ENCODE measurements at places on chromosomes 5 and 9.
A peak's percentile ranks its signal among the peaks of the same experiment; 100 is the strongest.

DNA sequence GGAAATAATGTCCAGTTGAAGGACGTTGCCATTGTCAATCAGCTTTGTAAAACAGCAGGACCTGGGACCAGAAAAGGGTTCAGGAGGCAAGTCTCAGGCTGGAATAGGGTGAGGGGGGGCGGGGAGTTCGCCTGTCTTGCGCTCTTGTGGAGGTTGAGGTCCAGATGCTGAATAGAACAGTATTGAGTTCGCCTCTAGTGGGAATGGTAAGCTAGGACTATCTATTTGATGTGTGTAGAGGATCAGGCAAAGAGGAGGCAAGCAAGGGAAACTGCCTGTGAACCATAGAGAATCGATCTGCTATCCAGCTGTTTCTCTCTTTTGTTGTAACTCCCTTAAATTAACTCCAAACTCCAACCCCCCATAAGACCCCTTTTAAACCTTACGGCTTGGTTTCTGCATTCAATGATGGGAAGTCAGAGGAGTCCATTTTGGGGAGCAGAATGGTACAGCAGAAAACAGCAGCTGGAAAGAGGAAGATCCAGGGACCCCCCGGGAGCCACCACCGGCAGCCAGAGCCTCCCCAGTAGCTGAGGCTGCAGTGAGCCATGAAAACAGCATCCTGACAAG lies 133.7 kb downstream of the SLC28A3 start:
- no peak for DNase-seq

DNA sequence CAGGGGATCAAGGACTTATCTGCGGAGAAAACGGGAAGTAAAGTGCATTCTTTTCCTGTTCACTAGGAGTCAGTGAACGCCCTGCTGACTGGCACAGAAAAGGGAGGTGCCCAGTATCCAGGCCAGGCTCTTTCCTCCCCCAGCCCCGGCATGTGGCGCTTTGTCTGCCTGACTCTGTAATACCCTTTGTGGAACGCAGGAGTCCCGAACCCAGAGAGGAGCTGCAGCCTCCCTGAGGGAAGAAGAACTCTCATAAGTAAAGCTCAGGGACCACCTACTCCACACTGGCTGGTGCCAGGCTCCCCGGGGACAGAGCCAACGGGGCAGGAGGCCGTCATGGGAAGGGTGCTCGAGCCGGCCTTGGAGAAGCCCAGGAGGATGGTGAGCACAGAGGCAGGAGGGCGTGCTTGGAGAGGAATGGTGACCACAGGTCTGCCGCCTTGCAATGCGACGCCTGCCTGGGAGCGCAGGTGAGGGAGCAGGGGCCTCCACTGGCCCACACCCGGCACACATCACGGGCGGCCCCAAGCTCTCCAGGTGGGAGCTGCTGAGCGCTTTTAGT lies 31.5 kb downstream of the VAV2 start:
- DNase-seq: peak; percentile 70

GRCh38 chr5:139569270-139569955 lies 8.3 kb downstream of the UBE2D2 start:
- no peak for DNase-seq

GRCh38 chr5:168334695-168335094 lies 43.2 kb downstream of the WWC1 start:
- no peak for DNase-seq

DNA sequence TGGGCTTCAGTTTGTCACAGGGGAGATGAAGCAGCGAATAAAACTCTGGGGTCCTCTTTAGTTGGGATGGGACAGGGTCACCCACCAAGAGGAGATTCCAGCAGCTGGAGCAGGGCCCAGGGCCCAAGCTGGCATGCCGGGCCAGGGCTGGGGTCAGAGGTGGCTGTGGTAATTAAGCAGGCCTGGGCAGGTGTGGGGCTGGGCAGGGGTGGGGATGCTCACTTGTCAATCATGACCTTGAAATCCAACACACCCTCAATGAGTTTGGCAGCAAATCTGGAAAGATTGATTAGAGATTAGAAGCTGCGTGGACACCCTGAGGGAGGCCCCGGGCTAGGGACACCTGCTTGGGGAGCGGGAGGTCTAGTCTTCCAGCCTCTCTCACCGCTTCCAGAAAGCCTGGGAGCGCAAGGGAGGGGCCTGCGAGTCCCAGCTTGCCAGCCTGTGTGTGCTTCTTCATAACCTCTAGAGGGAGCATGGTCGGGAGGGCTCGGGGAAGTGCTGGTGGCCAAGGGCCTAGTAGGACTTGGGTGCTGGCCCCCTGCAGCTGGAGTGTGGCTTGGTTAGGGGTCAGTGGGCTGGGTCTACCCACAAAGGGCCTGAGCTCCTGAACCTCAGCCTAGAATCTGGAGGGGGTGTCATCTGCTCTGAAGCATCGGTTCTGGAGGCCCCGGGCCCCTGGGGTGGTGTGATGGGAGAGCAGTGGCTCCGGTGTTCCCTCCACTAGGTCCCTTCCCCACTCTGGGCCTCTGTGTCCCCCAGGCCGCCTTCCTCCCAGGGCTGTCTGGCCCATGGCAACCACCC lies 7.6 kb downstream of the CRAT start:
- peak; percentile 83 for DNase-seq

DNA sequence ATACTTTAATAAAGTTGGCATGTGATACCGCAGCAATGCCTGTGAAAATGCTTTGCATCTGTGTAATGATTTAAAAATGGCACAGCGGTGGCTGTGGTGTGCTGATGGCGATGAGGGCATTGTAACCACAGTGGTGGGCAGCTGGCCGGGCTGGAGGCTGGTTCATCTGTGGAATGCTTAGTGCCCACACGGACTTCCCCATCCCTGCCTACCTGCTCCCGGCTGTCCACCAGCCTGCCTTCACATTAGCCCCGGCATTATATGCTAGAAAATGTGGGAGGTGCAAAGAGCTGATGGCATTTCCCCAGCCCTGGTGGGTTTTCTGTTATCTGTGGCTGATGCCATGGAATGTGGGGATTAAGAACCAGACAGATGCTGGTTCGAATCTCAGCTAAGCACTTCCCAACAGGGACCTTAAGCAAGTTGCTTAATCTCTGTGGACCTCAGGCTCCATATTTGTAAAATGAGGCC lies 2.9 kb upstream of the NDST1 start:
- DNase-seq: no peak

GRCh38 chr5:107090506-107090905 lies 580.2 kb downstream of the EFNA5 start:
- DNase-seq: no peak

DNA sequence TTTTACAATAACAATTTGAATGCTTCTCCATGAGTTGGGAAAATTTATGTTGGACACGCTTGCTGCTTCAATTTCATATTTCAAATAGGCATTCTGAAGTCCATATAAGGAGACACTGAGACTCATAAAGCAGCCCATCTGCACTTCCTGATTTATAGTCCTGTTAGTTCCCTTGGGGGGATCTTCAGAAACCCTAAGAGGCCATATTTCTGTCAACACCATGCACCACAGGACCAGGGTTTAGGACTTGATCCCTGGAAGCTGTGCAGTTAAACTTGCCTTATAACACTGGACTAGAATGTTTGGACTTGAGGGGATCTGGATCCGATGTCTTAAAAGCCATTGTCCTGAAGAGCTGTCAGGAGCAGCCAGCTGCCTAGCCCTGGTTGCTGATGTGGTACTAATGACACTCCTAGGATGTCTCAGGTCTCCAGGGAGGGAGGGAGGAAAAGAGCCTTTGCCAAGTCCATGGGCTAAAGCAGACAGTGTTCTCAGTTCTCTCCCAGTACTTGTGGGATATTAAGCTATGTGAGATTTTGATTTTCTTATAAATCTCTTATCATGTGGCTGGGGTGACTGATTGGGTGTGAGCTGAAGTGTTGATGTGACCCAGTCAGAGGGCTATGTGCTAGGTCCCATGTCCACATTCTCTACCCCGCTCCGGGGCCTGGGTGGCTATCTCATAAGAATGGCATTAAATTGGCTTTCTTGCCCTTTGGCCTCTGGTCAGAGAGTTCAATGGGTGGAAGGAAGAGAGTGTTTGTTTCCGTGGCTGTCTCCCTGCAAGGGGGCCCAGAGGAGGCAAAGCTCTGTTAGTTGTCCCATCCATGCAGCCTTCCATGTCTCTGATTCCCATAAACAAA lies 399.8 kb downstream of the OSTF1 start:
- no peak for DNase-seq

DNA sequence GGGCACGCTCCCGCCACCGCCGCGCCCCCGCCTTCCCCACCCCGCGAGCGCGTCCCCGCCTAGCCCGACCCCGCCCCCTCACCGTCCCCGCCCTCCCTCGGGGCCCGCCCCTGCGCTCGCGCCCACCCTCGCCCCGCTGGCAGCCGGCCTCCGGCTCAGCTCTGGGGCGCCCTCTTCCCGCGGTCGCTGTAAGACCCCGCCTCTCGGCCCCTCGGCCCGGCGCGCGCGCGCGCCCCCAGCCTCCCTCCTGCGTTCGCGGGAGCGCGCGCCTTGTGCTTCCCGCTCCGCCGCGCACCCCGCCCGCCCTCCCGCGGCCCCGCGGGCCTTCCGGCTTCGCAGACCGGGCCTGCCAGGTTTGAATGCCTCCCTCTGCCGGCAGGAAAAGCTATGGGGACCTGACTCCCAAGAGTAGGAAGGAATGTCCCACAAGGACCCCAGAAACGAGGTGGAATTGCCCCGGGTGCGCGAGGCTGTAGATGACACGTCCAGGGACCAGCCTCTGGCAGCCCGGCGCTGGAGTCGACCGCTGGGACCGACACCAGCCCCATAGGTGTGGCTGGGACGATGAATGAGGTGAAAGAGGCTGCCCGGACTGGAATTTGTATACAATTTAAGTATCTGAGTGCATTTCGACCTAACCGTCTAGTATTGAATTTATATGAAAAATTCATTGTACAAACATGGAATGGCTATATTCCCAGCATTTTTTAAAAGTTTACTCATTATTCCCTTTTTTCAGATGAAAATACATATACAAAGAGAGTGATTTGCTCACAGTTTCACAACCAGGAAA lies 416 bp upstream of the PTBP3 start:
- peak; percentile 98 for DNase-seq

- DNase-seq: no peak
These were observed 127.8 kb downstream of the GABBR2 start for GRCh38 chr9:98580956-98581355.

- DNase-seq: no peak
These were observed 654.6 kb downstream of the IRX1 start for GRCh38 chr5:4250254-4250653.

DNA sequence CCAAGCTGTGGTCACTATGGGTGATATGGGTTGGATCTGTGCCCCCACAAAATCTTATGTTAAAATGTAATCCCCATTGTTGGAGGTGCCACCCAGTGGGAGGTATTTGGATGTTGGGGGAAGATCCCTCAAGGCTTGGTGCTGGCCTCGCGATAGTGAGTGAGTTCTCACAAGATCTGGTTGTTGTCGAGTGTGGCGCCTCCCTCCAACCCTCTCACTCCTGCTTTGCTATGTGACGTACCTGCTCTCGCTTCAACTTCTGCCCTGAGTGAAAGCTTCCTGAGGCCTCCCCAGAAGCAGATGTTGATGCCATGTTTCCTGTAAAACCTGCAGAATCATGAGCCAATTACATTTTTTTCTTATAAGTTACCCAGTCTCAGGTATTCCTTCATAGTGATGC lies 35.5 kb downstream of the UGT3A2 start:
- DNase-seq: no peak

DNA sequence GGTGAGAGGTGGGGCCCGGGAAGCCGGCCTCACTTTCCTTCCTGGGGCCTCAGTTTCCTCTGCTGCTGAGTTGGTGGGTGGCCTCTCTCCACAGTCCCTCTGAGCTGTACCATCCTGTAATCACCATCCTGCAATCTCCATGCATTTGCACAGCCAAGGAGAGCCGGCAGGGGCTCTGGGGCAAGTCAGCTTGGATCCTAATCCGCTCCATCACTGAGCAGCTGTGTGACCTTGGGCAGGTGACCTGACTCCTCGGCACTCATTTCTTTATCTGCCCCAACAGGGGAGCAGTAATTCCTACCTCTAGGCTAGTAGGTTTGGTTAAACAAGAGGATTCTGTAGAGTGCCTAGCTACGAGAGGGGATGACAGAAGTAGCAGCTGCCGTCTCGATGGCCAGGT lies 88.2 kb upstream of the ZNF618 start:
- no peak for DNase-seq

- DNase-seq: no peak
These were observed 12.4 kb downstream of the KCNV2 start for GRCh38 chr9:2729721-2730120.

- DNase-seq: no peak
These were observed 566.2 kb upstream of the WWC1 start for GRCh38 chr5:167725264-167725663.

GRCh38 chr9:89658401-89658800 lies 53.6 kb downstream of the GADD45G start:
- DNase-seq: no peak

DNA sequence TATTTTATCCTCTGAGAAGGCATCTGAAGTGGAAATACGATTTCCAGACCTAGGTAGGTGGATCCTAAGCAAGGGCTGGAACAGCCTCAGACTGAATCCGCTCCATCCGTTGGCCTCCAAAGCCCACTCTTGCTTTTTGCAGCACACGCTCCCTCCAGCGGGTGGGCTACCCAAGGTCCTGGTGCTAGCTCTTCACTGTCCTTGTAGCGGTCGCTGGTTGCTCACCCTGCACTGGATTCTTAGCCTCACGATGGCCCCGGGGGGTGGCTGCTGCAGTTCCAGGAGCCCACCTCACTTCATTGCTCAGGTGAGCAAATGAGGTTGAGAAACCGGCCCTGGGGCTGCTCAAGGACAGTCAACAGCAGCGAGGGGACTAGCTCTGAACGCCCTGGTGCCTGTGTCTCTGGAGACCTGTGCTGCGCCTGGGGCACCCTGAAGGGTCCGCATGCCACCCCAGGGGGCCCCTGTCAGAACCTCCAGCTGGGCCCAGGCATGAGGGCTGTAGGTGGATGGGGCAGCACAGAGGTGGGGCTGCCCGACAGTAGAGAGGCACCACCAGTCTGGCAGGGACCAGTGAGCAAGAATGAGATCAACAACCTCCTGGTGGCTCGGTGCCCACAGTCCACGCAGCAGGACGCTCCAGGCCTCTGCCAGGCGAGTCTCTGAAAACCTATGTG lies 4.3 kb downstream of the MGAT4B start:
- no peak for DNase-seq

DNA sequence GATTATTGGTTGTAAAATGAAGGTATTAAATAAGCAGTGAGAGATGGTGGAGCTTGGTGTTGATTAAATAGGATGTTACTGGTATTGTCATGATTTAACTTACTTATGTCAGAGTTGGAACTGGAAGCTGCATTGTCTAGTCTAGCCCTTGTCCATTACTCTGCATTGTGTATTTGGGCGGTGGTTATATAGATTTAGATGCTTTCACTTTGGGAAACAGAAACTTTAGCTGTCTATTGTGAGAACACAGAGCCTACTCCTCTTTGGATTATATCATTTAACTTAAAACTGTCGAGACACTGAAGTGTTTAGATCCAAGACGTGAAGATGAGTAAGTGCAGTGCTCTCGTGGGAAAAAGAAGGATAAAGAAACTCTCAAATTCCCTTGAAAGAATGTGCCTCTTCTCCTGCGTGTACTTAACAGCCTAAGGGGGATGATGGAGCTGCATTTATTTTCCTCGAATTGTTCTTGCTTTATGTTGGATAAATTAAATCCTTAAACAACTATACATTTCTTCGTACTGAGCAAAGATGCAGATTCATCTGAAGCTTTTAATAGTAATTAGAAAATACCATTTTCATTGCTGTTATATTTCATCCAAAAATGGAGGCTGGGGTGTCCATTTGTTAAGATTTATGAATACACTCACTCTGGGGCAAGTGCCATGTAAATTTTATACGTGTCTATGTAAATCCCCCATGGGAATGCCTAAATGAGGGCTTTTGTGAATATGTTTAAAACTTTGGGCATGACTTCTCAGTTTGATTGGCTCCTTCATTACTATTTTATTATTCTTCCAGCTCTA lies 21.6 kb downstream of the FBXL7 start:
- no peak for DNase-seq

- no peak for DNase-seq
These were observed 27.4 kb downstream of the BARHL1 start for GRCh38 chr9:132609829-132610228.

GRCh38 chr5:104372376-104372775 lies 809.8 kb upstream of the NUDT12 start:
- DNase-seq: peak; percentile 3

Measured in hematopoietic multipotent progenitor cell treated with erythropoietin and hydrocortisone succinate and interleukin-3 and kit ligand, for 4 days (in vitro differentiated cells).